ENCODE measurements at places on chromosomes 16 and 17. TPM values are rescaled to one million over a fixed set of nuclear protein-coding genes. Genes with fewer than 3 reads are reported as not detected.

DNA sequence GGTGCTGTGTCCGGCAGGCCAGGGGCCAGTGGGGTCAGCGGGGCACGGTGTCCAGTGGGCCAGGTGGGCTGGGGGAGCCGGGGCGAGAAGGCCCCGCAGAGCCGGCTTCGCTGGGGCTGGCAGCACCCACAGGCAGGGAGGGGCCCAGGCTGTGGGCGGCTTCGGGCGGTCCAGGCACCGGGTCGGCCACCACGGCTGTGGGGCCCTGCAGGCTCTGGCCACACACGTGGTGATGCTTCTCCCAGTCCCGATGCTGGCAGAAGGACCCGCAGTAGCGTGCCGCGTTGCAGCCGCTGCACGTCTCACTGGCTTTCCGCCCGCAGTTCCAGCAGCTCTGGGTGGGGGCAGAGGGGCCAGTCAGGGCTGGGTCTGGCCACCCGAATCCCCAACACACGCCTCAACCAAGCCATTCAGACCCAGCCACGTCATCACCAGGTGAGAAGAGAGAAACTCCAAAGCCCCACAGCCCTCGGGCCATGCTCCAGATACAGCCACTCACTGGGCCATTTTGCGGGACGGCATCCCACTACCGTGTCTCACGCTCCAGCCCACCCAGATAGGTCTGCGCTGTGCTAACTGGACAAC is 10.6 kb upstream of the PABPN1L start:
- H3K27ac ChIP-seq: no peak overlapping the region
- H3K4me1 ChIP-seq: peaks cover 9% of the 10 kb centered on the region
- H3K36me3 ChIP-seq: no peaks in the 10 kb centered on the region
- no peak for DNase-seq

Gene SLC12A3
- not detected for total RNA-seq

- H3K36me3 ChIP-seq: no peaks in the 10 kb centered on the region
- H3K27ac ChIP-seq: no peak overlapping the region
- H3K4me3 ChIP-seq: no peak overlapping the region
- H3K27me3 ChIP-seq: no peaks in the 10 kb centered on the region
These were observed 54.6 kb downstream of the ACTG1 start for GRCh38 chr17:81457917-81458555.

GRCh38 chr17:80229011-80229410 is 8.8 kb downstream of the SLC26A11 start:
- no peak overlapping the region for H3K27ac ChIP-seq
- H3K4me3 ChIP-seq: no peak overlapping the region
- no peaks in the 10 kb centered on the region for H3K27me3 ChIP-seq
- peaks cover 3% of the 10 kb centered on the region for H3K36me3 ChIP-seq
- no peak for DNase-seq
- no peaks in the 10 kb centered on the region for H3K4me1 ChIP-seq

GRCh38 chr16:48123104-48123788 is 32.5 kb downstream of the ABCC12 start:
- no peak overlapping the region for H3K4me3 ChIP-seq
- H3K36me3 ChIP-seq: no peaks in the 10 kb centered on the region
- no peaks in the 10 kb centered on the region for H3K4me1 ChIP-seq
- H3K27ac ChIP-seq: no peak overlapping the region

Gene ENPP7
- total RNA-seq: not detected

Gene SENP3
- total RNA-seq: 80.3 TPM

DNA sequence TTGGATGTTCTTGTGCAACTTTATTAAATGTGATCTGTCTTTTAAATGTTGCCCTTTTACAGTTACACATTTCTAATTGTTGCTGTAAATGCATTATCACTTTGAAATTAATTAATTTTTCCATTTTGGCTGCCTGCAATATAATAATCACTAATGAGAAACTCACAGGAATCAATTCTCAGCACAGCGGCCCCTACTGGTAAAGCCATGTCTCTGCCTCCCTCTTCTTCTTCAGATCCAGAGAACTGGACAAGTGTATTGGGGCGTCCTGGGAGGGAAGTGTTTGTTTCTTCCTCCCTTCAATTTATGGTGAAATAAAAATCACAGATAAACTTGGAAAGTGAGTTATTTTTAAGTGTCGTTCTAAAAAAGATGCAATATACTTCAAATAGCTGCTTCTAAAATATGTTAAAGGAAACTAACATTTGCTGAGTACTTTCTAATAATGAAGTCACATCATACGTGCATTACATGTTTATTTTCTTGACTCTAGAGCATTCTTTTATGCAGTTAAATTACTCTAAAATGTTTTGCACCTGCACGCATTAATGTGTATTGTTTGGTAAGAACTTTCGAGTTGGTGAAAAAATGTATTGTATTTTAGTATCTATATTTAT is 338.0 kb downstream of the WWOX start:
- no peaks in the 10 kb centered on the region for H3K4me1 ChIP-seq
- H3K4me3 ChIP-seq: no peak overlapping the region
- H3K27me3 ChIP-seq: no peaks in the 10 kb centered on the region
- H3K36me3 ChIP-seq: no peaks in the 10 kb centered on the region

Gene CES5A
- not detected for total RNA-seq

Gene KRTAP1-1
- total RNA-seq: not detected

Gene BBS2
- 11.6 TPM for total RNA-seq

- H3K36me3 ChIP-seq: no peaks in the 10 kb centered on the region
- H3K4me3 ChIP-seq: peak within 1 kb of the TSS; percentile 73
- DNase-seq: peak; percentile 95
- H3K27me3 ChIP-seq: no peaks in the 10 kb centered on the region
These were observed at the start of gene SLC16A5 for GRCh38 chr17:75087558-75088453. Gene SLC16A5 (plus strand): TSS chr17:75087954. CDS start chr17:75093637, 5,683 bp downstream.

Gene IL34
- 4.6 TPM for total RNA-seq

DNA sequence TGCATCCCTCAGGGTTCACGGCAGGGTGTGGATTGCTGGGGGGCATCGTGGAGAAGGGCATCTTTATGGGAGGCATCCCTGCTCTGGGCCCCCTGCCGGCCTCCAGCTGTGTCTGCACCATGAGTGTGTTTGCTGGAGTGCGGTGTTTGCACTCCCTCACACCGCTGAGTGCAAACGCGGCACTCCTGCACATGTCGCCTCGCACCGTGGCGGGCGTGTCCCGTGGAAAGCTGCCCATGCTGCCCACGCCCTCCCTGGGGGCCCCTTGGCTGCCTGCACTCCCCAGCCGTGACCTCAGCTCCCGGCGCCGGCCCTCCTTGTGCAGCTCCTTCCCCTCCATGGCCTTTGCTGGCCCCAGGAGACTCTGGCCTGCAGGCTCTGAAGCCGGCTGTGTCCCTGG is 74.6 kb upstream of the ZNF750 start:
- H3K27ac ChIP-seq: no peak overlapping the region
- H3K4me3 ChIP-seq: no peak overlapping the region
- no peak for DNase-seq
- H3K27me3 ChIP-seq: no peaks in the 10 kb centered on the region
- H3K36me3 ChIP-seq: peaks cover 11% of the 10 kb centered on the region

Gene CCL14
- not detected for total RNA-seq

- peaks cover 2% of the 10 kb centered on the region for H3K4me1 ChIP-seq
- no peak overlapping the region for H3K4me3 ChIP-seq
- no peak overlapping the region for H3K27ac ChIP-seq
- H3K27me3 ChIP-seq: peaks cover 98% of the 10 kb centered on the region
- no peaks in the 10 kb centered on the region for H3K36me3 ChIP-seq
- no peak for DNase-seq
These were observed 5.8 kb upstream of the HOXB9 start for GRCh38 chr17:48631693-48632578.

DNA sequence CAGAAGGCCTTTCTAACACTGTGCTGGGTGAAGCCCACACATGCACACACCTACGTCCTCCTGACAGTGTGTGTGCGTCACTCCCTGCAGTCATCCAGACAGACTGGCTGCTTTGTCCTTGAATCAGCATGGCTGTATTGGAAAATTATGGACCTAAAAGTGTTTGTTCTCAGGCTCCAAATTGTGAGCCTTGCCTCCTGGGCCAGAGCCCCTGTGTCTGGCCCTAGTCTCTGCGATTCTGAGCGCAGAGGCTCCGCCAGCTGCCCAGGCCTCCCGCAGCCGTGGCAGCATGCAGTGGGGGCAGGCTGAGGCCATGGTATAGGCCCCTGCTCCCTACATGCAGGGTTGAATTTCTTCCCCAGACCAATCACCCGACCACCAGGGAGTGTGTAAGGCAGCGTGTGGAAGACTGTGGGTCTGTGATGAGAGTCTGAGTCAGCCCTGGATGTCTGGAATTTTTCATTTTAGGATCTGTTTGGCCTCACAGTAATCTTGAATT is 166.9 kb downstream of the LGALS9B start:
- no peaks in the 10 kb centered on the region for H3K36me3 ChIP-seq
- H3K27me3 ChIP-seq: no peaks in the 10 kb centered on the region
- H3K4me3 ChIP-seq: no peak overlapping the region
- H3K27ac ChIP-seq: no peak overlapping the region
- no peaks in the 10 kb centered on the region for H3K4me1 ChIP-seq

GRCh38 chr16:85615852-85616606 is 2.9 kb downstream of the GSE1 start:
- H3K4me1 ChIP-seq: peaks cover 37% of the 10 kb centered on the region
- peak; percentile 98 for DNase-seq
- no peaks in the 10 kb centered on the region for H3K36me3 ChIP-seq
- H3K27me3 ChIP-seq: no peaks in the 10 kb centered on the region
- no peak overlapping the region for H3K27ac ChIP-seq
- H3K4me3 ChIP-seq: no peak overlapping the region

- H3K4me3 ChIP-seq: peak overlapping the region; percentile 81
- H3K36me3 ChIP-seq: peaks cover 19% of the 10 kb centered on the region
- no peaks in the 10 kb centered on the region for H3K27me3 ChIP-seq
- H3K27ac ChIP-seq: peak overlapping the region; percentile 82
These were observed 672 bp downstream of the CMTR2 start for GRCh38 chr16:71288570-71288889.

Gene TMEM101
- 16.1 TPM for total RNA-seq

GRCh38 chr17:78923660-78924453 is 1.3 kb downstream of the TIMP2 start:
- peak; percentile 86 for DNase-seq
- H3K4me1 ChIP-seq: peaks cover 9% of the 10 kb centered on the region
- H3K4me3 ChIP-seq: peak overlapping the region; percentile 83
- no peaks in the 10 kb centered on the region for H3K36me3 ChIP-seq
- no peaks in the 10 kb centered on the region for H3K27me3 ChIP-seq

Gene GPR139
- 0.84 TPM for total RNA-seq

DNA sequence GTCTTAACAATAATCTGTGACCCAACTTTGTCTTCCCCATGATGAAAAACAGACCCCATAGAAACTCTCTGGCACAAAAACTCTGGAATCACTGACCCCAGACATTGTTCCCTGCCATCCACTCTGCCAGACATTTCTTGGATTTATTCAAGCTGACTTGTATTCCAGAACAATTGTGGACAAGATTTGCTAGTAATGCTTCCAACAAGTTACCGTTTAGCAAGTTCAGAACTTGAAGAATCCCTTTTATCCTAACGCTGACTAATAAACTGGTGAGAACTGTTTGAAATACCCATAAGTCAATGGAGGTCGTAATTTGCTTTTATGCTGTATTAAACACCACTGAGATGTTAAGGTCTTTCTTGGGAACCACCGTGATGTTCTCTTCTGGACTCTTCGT is 10.5 kb downstream of the HSBP1 start:
- no peaks in the 10 kb centered on the region for H3K36me3 ChIP-seq
- no peak overlapping the region for H3K4me3 ChIP-seq
- no peak overlapping the region for H3K27ac ChIP-seq
- DNase-seq: no peak
- H3K4me1 ChIP-seq: peaks cover 4% of the 10 kb centered on the region

- no peak overlapping the region for H3K4me3 ChIP-seq
- H3K36me3 ChIP-seq: no peaks in the 10 kb centered on the region
- H3K27me3 ChIP-seq: no peaks in the 10 kb centered on the region
- no peak for DNase-seq
These were observed 15.3 kb downstream of the HSD11B2 start for GRCh38 chr16:67445913-67446907.

DNA sequence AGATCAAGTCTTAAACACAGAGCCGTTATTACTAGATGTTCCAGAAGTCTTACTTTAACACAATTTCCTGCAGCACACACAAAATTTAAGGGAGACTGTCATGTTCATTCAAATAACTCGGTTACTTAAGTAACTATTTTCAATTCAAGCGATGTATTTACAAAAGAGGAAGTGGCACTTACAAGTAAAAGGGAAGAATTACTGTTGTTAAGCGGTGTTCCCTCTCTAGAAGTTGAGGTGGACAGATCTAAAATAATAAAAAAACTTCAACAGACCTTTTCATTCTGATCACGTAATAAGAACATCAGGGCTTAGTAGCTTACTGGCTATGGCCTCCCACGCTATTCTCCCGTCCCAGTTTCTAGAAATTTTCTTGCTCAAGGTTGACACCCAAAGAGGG is 26.2 kb upstream of the TXNDC11 start:
- H3K27ac ChIP-seq: no peak overlapping the region
- no peak for DNase-seq
- H3K4me1 ChIP-seq: no peaks in the 10 kb centered on the region
- H3K4me3 ChIP-seq: no peak overlapping the region

- H3K27ac ChIP-seq: no peak overlapping the region
- no peaks in the 10 kb centered on the region for H3K27me3 ChIP-seq
- DNase-seq: no peak
- no peaks in the 10 kb centered on the region for H3K4me1 ChIP-seq
- no peaks in the 10 kb centered on the region for H3K36me3 ChIP-seq
- H3K4me3 ChIP-seq: no peak overlapping the region
These were observed 100.0 kb upstream of the ZNF469 start for GRCh38 chr16:88282564-88283395.

Gene HES7
- 0.69 TPM for total RNA-seq
